ENCODE measurements at places on chromosomes 6 and 20.

DNA sequence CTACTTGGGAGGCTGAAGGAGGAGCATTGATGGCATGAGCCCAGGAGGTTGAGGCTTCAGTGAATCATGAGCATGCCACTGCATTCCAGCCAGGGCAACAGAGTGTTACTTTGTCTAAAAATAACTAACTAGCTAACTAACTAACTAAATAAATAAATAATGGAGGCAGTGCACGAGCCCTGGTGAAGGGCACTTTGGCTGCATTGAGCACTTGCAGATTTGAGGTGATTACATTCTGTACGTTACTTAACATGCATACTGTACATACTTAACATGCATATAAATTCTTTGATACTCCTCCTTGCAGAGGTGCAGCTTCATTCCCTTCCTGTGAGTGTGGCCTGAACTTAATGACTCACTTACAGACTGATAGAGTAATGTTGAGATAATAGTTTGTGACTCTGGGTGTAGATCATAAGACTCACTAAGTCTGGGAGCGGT, 10.7 kb downstream of the HLA-A start:
- no peak for DNase-seq

DNA sequence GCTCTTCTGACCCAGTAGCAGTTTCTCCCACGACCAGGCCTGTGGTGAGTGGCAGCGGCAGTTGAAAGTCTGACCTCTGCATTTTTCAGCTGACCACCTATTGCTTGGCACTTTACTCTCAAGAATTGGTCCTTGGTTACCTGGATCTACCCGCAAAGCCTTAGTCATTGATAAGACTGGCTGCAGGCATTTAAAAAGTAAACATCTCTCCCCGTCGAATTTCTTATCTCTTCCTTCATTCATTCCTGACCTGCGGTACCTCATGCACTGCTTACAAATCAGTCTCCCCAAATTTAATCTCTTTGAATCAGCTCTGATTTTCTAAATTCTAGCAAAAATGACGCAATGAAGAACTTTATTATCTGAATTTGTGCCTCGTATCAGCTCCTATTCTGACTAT, 26.1 kb upstream of the IPCEF1 start:
- DNase-seq: no peak

DNA sequence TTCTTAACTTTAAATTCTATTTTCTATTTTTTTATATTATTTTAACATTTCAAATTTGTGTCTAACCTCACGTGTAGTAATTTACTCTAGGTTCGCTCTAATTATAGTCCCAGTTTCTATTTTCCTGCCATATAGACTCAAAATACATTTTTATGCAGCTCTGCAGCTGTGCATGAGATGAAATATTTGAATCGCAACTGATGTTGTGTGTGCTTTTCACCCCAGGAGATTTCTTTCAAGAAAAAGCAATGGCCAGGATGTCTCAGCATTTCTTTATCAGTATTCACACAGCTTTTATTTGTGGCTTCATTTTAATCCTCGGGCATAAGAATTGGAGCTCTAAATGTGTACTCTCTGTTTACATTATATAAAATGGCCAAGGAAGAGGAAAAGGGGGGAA, 157.6 kb downstream of the HDGFL1 start:
- no peak for DNase-seq

GRCh38 chr20:10611357-10611756, 62.4 kb downstream of the JAG1 start:
- no peak for DNase-seq

DNA sequence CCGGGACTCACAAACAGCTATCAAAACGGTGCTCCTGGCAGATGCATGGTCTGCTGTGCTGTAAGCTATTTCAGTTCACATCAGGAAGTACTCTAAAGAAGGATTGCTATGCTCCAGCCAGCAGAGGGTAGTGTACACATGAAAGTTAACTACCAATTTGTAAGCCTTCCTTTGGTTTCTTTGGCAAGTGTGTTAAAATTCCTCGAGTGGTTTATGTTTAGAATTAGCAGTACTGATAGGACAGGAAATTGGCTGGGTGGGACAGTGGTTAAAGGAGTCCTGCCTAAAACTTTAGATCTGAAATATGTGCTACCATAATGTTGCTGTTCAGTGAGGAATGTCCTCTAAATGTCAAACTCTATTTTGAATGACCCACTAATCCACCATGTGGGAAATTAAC, 47.4 kb downstream of the TRMT11 start:
- peak; percentile 49 for DNase-seq

- no peak for DNase-seq
These were observed 338 bp downstream of the UTRN start for GRCh38 chr6:144285548-144285797.

DNA sequence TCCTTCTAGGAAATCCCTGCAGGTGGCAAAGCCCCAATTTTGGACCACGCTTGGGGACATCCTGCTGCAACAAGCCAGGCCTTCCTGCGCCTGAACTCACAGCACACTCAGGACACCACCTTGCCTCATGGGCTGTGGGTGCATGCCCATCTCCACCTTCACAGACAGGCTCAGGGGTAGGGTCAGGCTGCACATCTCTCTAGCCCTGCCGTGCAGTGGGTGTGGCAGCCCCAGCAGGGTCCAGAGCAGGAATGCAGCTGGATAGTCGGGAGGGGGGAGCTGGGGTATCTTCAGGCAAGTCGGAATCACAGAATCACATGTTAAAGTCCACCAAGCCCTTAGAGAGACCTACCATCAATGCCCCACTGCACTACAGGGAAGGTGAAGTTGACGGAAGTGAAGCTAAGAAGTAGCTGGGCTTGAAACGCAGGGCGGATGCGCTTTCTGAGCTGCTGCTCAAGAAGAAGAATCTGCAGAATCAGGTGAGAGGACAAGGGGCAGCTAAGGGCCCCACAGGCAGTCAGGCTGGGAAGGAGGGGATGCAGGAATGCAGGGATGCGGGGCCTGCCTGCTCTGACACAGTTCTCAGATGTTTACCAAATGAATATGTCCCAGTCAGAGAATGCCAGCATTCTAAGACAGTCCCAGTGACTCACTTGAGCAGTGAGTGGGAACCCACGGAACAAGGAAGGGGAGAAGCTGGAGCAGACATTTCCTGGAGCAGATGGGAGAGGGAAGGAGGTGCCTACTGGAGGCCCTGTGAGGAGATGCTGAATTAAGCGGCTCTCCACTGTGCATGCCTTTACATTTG, 11.3 kb downstream of the SERPINB6 start:
- DNase-seq: no peak

GRCh38 chr20:41630846-41631245, 12.7 kb upstream of the CHD6 start:
- DNase-seq: no peak

DNA sequence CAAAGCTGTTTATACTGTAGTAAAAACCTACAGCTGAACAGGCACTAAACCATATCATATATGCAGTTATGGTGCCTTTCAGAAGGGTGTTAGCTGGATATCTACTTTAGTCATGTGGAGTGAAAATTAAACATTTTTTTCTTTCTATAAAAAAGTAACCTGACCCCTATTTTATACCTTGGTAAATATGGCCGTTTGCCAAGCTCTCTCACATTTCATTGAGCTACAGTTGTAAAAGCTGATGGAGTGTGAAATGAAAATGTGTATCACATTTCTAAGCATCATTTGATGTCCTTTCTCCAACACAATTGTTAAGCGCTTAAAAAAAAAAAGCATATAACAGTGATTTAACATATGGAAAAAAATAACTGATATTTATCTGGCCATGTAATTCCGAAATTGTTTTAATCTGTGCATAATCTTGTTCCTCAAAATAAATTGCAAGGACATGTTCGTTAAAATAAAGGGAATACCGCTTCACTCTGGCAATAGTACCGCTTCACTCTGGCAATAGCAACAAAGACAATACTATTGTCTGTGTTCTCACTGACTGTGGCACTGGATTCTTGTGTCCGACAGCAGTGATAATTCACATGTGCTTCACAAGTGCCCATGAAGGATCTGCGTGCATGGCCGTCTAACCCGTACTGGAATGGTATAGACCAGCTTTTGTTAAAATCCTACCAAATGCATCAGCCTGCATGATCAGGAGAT, 391.8 kb upstream of the SOX4 start:
- no peak for DNase-seq

DNA sequence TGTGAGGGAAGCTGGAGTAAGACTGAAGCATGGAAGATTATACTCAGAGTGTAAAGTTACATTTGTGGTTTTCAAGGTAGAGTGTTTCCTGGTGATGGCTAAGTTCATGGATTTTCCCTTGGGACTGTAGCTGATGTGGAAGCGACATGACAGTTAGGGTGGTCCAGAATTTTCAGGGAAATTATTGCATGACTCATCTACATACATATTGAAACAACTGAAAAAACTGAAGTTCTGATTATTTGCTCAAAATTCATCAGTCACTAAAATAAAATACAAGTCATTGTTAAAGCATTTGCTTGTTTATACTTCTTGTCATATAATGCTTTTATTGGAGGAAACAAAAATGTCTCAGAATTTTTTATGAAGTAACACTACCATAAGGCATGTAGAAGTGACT, 700.0 kb downstream of the RFPL4B start:
- no peak for DNase-seq

- peak; percentile 67 for DNase-seq
These were observed 10.5 kb upstream of the KIAA1755 start for GRCh38 chr20:38270869-38271605.

DNA sequence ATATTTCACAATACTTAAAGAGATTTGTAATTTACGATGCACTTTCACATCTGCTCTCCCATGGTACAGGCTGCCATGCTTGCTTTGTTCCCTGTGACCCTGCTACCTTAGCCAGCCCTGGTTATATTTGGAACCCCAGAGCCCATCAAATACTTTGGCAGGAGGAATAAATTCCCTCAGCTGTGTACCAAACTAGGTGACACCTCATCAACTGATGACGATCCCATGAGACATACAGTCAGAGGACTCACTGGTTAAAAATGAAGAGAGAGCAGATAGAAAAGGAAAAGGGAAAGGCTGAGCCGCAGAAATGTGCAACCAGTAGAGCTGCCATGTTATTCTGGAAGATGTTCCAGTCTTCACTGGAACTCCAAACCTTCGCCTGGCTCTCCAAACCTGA, 120.0 kb downstream of the SIM1 start:
- no peak for DNase-seq

GRCh38 chr20:64106981-64107735, at the start of gene NPBWR2:
Gene NPBWR2, minus strand, starts transcription at chr20:64107565. Its CDS starts 734 bp downstream, at chr20:64106831.
- DNase-seq: peak; percentile 38

GRCh38 chr6:168128006-168128630, 49.1 kb upstream of the FRMD1 start:
- no peak for DNase-seq

DNA sequence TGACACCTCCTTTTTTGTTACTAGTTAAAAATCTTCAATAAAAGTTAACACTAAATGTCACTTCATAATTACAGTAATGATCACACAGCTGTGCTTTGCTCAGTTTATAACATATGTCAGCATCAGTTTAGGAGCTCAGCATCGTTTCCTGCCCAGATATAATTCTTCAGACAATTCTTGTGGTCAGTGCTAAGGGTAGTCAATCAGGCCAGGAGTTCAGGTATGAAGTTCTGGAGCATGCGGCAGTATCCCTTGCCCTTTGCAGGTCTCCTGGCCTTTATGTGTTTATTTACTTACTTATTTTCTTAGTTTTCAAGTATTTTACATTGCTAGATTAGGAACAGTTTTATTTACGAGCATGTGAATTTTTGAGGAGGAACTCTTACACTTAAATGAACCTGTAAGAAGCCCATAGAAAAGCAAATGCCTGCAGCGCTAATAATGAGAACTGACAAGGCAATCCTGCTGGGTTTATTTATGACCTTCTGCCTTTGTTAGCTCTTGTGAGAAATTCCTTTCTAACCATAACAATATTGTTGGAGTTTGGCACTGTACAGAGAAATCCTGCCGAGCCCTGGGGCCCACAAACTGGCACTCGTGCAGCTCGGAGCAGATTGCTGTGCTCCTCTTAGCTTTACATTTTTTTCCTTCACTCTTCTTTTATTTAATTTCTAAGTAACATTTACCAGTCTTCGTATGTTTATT, 252.8 kb downstream of the TMEM242 start:
- no peak for DNase-seq

DNA sequence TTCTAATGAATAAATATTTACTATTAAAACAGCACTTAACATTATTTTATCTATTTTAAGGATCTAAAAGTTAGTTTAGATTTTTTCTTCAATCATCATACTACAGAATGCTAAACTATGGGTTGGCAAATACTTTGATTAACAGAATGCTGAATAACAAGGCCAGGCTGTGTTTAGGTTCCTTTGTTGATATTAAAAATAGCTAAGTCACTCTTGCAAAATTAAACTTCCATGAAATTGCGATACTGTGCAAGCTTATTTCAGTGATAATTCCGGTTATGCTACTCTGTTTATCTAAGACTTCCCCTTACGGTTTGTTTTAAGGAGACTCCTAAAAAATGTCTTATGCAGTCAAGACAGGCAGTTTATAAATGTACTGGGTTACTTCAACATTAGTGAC, 2.8 kb downstream of the RNF24 start:
- no peak for DNase-seq

DNA sequence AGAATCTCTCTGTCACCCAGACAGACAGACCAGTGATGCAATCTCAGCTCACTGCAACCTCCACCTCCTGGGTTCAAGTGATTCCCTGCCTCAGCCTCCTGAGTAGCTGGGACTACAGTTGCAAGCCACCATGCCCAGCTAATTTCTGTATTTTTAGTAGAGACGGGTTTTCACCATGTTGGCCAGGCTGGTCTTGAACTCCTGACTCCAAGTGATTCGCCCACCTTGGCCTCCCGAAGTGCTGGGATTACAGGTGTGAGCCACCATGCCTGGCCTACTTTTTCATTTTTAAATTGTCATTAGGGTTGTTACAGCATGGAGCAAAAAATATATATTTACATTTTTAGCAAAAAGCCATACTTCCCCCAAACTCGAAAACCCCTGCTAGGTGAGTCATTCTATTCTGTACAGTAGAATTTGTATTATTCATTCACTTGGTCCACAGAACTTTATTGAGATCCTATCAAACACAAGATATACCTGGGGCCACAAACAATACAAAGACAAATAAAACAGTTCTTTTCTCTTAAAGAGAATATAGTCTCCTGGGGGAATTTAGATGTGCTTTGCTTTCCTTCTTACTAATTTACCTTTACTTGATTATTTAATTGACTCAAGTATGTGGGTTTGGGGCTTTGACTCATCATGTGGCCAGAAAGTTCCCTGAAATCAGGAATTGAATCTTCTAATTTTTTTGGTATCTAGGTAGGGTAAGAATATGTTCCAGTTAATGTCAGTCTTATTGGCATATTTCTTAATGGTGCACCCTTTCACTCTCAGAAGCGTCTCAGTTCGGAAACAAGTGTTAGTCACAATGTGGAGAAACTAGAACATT, 16.6 kb upstream of the CCND3 start:
- no peak for DNase-seq

GRCh38 chr6:137320271-137320670, 101.1 kb upstream of the IFNGR1 start:
- DNase-seq: no peak

GRCh38 chr6:20763296-20763695, 229.0 kb downstream of the CDKAL1 start:
- no peak for DNase-seq

GRCh38 chr20:47789764-47790579, 4.7 kb upstream of the SULF2 start:
- DNase-seq: no peak

DNA sequence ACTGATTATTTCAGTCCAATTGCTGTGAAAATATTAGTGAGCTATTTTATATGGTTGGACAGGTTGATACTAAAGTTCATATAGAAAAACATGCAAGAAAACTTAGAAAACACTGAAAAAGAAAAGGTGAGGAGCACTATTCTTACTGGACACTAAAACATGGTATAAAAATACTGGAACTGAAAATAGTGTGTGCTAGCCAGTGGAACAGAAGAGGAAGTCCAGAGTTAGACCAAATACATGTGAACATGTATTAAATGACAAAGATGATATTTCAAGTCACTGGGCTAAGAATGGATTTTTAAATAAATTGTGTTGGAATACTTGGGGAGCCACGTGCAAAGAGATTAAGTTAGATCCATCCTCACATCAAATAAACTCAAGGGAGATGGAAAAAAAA, 218.5 kb downstream of the TMEM242 start:
- no peak for DNase-seq

Data from ureter (tissue), 1 donor.